ENCODE measurements at places on chromosomes 16 and 17.
A peak's percentile ranks its signal among the peaks of the same experiment; 100 is the strongest.

DNA sequence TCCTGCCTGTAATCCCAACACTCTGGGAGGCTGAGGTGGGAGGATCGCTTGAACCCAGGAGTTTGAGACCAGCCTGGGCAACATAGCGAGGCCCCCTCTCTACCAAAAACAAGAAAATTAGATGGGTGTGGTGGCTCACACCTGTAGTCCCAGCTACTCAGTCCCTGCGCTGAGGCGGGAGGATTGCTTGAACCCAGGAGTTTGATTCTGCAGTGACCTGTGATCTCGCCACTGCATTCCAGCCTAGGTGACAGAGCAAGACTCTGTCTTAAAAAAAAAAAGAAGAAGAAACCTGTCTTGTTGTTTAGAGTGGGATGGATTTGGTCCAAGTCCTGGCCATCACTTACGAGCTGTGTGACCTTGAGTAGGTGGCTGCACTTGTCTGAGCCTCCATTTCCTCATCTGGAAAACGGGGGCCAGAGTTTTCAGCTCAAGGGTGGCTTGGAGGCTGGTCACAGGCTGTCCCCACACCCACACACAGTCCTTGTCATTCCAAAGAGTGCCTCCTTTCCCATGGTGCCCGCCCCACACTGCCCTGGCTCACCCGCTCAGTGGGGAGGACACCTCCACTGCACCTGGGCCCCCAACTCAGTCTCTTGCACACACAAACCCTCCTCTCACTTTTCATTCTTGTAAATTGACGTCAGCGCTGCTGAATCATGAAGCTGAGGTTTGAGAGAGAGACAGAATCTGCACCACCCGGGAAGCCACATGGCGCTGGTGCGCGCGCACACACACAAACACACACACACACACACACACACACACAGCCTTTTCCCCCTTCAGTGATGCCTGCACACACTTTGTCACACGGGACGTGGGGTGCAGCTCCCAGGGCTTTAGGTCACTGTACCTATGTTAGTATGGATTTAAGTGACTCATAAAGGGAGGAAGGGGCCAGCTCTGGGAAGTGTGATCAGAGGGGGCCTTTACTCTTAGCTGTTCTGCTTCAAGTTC, 4.2 kb downstream of the SOCS1 start:
- peak; percentile 52 for DNase-seq

DNA sequence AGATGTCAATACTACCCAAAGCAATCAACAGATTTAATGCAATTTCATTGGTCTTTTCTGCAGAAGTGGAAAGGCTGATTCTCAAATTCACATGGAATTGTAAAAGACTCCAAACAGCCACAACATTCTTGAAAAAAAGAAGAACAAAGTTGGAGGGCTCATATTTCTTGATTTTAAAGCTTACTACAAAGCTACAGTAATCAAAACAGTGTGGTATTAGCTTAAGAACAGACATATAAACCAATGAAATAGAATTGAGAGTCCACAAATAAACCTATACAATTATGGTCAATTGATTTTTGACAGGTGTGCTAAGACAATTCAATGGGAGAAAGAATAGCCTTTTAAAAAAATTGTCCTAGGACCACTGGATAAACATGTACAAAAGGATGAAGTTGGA, 14.4 kb upstream of the ABCC1 start:
- DNase-seq: no peak

- no peak for DNase-seq
These were observed at the start of gene RHBDL1 for GRCh38 chr16:674968-675883. RHBDL1 (plus strand) TSS chr16:675671; CDS start chr16:675791, 120 bp downstream.

DNA sequence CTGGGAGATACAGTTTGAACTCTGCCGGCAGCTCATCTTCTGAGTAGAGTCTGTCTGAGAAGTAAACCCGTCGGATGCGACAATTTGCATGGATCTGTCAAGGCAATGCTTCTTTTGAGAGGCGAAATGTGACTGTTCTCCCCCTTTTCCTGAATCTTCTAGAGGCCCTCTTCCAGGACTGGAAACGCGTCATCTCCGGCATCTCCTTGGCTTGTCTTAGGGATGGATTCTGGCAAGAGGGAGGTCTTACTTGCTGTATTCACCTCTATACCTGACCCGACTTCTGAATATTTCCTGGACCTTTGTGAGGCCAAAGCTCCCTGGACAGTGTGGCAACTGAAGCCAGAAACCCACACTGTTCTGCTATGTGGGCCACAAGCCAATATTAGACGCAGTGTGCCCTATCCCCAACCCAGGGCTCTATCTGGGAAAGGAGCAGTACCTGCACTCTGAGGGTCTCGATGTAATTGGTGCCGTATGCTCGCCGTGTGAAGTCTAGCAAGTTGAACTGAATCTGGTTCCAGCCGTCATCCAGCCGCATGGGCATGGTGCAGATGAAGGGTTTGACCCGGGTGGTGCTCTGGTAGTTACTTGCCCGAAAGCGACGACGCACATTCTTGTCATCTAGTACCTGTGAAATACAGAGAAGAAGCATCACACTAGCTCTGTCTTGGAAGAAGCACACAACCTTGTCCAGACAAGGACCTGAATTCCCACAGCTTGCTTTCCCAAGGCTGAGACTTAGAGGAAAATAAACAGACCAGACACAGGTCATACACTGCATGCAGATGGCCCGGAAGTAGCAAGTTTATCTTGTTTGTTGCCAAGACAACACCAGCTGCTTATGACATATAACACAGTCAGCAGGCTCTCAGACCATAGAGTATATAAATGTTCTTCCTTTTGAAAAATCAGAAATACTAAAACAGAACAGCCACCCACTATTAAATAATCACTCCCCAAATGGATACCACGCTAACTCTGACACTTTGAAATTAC, 14.1 kb downstream of the CFAP20 start:
- DNase-seq: no peak

DNA sequence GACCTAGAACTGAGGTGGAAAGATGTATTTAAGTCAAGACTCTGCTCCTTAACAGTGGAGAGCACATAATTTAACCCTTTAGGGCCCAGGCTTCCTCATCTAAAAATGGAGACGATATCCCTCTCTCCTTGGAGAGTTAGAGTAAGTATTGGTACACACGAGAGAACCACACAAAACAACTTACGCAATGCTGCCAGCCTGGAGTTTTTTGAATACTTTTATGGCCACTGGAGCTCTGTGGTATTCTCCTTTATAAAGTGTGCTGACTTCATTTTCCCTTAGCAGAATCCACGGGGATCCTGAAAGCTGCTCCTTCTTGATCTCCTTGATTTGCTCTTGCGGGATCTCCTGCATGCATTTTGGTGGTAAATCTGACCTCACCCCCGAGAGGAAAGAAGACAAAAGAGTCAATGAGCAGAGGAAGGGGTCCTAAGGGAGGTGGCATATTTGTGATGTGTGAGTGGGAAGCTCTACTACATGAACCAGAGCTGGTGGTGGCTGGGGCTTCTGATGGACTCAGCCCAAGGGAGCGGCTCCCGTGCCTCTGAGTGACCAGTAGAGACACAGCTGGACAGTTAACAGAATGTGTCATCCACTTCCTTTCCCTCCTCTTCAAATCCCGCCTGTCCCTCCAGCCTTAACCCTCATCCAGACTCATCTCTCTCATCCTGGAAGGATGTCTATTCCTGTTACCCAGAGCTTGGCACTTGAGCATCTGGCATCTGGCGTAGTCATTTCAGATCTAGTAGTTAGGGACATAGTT, 9.4 kb downstream of the MLKL start:
- DNase-seq: no peak

- DNase-seq: no peak
These were observed 267.9 kb downstream of the CPPED1 start for GRCh38 chr16:12535535-12536411.

- DNase-seq: no peak
These were observed 6.8 kb upstream of the GFAP start for GRCh38 chr17:44922136-44922535.

DNA sequence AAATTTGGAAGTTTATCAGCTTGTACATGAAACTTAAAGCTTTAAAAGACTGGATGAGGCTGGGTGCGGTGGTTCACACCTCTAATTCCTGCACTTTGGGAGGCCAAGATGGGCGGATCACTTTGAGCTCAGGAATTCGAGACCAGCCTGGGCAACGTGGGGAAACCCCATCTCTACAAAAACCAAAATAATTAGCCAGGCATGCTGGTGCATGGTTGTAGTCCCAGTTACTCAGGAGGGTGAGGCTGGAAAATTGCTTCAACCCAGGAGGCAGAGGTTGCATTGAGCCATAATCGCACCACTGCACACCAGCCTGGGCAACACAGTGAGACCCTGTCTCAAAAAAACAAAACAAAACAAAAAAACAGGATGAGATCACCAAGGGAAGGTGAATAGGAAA, 209.5 kb downstream of the AATF start:
- no peak for DNase-seq

DNA sequence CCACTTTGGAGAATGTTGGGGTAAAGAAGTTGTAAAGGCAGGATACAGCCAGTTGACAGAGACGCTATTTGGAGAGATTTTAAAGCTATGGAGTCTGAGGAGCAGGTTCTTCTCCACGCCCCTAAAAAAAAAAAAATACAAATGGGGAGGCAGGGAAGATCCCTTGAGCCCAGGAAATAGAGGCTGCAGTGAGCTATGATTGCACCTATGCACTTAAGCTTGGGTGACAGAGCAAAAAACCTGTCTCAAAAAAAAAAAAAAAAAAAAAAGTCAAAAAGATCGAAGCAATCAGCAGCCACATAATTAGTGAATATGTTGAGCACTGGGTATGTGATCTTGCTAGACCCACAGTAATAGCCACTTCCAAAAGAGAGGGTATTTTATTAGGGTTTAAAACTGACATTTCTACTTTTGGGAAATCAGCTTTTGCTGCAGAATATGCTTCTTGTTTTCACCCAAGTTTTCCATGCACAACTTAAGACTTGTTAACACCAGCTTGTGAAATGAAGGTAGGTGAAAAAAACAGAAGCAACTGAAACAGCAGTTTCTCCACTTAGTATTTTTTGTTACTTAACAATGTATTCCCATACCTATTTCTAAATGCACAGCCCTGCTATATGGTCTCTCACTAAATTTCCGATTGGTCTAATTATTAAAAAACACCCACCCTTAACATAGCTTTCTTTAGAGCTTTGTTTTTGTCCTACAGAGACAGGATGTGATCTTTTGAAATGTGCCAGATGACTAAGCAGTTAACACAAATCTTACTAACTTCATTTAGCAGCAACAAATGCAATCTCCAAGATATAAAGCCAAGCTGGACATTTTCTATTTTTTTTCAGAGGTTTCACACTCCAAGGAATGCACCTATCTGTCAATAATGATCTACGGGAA, 2.5 kb upstream of the ARL6IP1 start:
- DNase-seq: no peak

DNA sequence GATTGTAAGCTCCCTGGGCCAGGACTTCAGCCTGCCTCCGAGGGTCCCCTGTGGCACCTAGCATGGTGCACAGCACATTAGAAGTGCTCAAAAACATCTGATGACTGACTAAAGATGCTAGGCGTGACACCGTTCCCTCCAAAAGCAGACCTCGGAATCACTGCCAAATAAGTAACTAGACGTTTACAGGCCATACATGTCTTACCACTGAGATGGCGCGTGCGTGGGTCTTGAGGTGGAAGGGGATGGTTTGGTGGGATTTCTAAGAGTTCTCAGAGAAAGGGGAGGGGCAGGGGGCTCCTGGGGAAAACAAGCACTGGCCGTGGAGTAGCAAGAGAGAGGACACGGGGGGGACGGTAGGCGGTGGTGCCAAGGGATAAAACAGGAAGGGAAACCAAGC, 12.4 kb downstream of the MPO start:
- DNase-seq: no peak
